ENCODE measurements at places on chromosomes 3 and 15.

GRCh38 chr3:119598410-119599098, 869 bp downstream of the PLA1A start:
- DNase-seq, result no peak

- DNase-seq, result no peak
Measured at GRCh38 chr3:158419820-158420653, 151.0 kb upstream of the MLF1 start.

DNA sequence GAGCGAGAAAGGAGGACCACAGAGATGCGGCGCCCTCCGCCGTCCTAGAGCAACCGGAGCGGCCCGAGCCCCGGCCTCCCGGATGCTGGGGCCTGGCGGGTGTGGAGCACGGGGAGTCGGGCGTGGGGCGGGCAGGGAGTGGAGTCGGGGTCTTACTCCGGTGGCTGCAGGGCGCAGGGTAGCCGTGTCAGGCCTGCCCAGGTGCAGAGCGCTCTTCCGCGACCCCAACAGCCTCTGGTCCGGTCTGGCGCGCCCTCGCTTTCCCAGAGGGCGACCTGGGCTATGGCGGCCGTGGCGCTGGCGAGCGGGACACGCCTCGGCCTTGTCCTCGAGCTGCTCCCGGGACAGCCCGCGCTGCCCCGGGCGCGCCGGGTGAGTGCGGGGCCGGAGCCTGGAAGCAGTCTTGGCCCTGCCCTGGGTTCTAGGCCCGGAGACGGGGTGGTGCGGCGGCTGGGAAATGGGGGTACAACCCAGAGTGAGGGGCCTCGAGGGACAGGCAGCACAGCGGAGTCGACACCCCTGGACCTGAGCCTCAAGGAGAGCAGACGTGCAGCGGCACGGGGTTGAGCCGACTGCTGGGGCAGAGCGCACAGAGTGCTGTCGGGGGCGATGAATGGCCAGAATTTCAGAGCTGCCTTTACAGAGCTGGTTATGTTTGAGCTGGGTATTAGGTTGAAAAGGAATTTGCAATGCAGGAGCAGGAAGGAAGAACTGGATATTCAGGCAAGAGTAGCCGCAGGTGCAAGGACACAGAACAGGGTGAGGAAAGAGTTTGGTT, at the start of gene ZNF662:
Gene ZNF662 (plus strand): TSS at position 73 of the 778 bp plus-strand sequence. CDS start 1,973 bp downstream, outside the sequence.
- DNase-seq, result no peak

DNA sequence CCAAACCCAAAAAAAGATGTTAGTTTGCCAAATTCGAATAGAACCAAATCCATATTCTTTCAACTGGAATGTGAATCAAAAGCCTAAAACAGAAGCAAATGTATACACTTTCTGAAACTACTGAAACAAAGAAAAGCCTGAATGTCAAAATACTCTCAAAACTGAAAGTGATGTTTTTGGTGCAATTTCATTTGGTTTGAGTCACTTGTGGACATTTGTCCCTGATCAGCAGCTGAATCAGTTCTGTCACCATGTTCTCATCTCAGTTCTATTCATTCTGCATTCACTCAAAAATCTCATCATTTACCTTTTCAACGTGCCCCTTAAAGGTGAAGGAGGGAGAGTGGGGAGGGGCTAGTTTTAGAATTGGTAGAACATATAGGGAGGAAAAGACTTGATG, 266.8 kb downstream of the ABHD5 start:
- DNase-seq, result no peak

GRCh38 chr15:89647191-89647851, 7.9 kb downstream of the KIF7 start:
- DNase-seq, result peak; percentile 58

DNA sequence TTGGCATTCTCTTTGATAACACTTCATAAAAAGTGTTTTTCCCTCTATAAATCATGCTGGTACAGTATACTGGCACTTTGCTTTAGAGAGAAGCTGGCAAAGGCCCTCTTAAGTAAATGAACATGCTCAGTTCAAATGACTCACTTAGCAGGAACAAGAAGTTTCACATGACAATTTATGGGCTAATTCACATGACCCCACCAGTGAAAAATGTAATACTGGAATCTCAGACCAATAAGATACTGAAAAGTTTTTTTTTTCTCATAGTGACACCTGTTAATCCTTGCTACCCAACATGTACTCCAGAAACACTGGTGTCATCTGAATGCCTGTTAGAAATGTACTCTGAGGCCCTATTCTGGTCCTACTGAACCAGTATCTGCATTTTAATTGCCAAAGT, 13.9 kb downstream of the BTBD1 start:
- DNase-seq, result no peak

DNA sequence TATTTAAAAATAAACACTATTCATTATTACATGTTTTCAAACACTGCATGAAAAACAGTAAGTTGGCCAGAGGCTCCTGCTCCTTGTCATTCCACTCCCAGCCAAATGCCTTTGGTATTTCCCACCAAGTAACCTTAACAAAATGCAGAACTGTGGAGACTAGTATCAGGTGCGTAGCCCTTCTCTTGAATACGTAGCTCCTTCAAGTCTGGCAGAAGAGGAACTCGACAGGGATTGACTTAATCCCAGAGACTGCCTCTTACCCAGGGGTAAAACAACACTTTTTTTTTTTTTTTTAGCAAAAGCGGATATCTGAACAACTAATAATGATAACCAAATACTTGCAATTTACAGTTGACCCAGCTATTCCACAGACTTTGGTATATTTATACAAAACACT, 738 bp downstream of the COMMD2 start:
- no peak for DNase-seq

DNA sequence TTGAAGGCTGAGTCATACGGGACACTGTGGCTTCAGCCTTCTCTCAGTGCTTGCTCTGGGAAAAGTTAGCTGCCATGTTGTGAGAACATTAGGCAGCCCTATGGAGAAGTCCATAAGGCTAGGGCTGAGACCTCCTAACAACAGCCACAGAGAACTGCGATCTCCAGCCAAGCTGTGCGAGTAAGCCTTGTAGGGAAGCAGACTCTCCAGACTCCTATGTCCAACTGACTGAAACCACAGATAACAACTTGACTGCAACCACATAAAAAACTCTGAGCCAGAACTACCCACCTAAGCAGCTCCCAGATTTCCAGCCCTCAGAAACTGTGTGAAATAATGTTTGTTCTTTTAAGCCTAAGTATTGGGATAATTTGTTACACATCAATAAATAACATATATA, 40.7 kb downstream of the DENND6A start:
- DNase-seq, result no peak

- DNase-seq, result no peak
Measured at GRCh38 chr3:112298781-112299180, 4.8 kb upstream of the SLC9C1 start.

GRCh38 chr3:150825916-150826377, 63.0 kb upstream of the SIAH2 start:
- no peak for DNase-seq

- DNase-seq, result no peak
Measured at GRCh38 chr15:70356062-70356860, 258.5 kb upstream of the TLE3 start.

DNA sequence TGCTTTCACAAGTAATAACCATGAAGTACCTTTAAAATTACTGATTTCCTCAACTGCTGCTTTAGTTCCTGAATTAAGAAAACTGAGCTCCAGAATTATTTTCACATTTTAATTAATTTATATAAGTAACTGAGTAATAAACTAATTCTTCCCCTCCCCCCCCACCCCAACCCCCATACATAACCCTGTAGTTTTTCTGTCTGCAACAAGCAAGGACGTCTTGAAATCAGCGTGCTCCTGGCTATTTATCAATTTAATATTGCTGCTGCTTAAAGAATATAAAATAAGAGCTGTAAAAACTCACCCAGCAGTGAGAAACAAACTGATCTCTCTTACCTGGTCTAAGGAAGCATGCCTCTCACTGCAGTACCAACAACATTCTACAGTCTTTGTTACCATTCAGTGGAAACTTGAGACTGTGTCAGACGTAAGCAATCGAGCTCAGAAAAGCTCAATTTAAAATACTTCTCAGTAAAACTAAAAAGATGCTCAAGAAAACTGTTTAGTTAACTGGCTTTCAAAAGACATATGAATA, 121.0 kb downstream of the TFDP2 start:
- no peak for DNase-seq

- no peak for DNase-seq
Measured at GRCh38 chr3:46029953-46030543, 2.8 kb upstream of the XCR1 start.

- no peak for DNase-seq
Measured at GRCh38 chr3:129286081-129286480, 7.4 kb downstream of the HMCES start.

- DNase-seq, result no peak
Measured at GRCh38 chr3:39296197-39297077, 16.6 kb upstream of the CX3CR1 start.

GRCh38 chr3:120765830-120766493, 23.4 kb downstream of the GTF2E1 start:
- no peak for DNase-seq

DNA sequence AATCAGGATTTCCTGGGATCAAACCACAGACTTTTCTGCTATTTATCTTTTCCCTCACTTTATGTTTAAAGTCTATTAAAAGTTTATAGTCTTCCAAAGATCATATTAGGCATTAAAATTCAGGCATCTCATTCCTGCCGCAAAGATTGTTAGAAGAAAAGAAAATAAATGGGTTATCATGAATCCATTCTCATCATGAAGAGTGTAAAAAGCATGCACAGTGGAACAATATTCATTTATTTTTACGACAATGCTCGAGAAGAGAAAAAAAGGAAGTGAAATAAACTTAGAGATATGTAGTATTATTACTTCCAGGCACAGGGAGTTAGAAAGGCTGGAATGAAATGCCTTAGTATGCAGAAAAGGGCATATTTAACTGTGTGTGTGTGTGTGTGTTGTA, 213.7 kb upstream of the PLSCR5 start:
- DNase-seq, result no peak

DNA sequence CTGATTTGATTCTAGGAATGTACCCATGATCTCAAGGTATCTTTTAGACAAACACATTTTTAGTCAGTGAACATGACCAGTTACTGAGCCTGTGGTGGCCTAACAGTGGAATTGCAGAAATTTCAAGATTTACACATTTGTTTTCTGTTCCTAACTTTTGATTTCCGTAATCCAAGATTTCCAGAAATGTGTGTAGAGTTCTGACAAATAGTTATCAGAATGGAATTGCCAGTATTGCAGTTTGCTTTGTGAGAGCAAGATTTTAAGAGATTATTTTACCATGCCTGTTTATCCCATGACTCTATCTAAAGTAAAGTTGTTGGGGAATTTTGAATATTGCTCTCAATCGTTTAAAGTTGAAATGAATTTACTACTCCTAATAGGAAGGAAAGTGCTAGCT, 11.7 kb upstream of the UTS2B start:
- no peak for DNase-seq

DNA sequence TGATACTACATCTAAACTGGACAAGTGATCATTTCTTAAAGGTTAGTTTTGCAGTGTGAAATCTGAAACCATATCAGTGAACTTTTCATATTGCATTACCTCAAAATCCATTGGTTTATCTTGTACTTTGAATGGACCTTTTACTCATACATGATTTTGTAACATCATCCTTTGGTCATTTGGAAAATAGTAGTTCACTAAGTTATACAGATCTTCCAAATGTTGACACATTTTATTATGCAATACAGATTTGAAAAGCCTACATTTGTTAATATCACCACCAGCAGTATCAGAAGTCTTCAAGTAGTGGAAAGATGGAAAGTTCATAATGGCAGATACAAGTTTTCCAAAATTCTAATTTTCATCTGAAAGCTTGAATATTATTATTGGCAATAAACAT, 64.0 kb upstream of the CDV3 start:
- no peak for DNase-seq

DNA sequence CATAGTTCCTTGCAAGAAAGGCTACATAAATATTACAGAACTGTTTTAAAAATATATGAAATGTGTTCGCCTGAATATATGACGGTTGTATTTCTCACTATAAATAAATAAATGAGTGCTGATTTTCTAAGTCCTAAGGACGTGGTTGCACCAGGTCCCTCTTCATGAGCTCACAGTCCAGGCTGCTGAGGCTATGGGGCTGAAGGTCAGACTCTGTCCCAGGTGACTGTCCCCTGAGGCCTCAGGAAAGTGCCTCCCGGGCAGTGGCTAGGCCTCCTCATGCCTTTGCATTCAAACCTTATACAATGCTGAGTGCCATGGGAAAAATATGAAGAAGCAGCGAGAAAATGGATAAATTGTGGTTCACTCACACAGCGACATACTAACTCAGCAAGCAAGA, 43.5 kb upstream of the SSR3 start:
- DNase-seq, result no peak

- DNase-seq, result no peak
Measured at GRCh38 chr3:160226026-160226907, 1.0 kb downstream of the C3orf80 start.

DNA sequence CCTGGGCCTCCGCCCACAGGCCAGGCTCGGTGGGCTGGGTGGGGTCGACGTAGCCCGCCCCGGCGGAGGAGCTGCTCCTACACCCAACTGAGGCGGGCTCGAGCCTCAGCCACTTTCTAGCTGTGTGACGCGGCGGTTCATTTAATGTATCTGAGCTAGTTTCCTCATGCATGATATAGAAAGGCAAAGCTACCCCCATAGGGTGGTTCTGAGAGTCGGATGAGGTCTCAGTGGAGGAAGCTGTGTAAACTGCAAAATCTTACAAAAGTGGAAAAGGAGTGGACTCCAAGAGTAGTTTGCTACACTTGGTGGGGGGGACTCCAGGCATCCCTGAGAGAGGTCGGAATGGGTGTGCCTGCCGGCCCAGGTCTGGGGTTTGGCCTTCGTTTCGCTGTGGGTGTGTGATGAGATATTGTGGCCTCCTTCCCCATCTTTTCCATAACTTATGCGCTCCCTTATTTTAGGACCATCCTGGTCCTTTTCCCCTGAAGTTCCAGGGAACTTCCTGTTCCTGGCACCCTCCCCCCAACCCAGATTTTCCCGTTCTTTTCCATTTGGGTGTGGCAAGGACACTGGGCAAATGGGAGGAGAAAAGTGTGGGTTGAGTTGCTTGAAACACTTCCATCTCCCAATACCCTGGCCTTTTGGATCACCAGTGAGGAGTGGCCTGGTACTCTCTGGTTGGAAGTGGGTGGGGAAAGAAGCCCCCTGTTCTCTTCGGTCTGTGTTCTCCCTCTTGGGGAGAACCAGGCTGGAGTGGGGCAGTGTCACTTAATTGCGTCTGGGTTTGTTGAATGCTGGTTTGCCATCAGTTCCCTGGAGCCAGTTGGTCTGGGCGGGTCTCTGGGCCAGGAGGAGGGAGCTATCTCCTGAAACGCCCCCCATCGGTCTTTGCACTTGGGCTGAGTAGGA, 1.1 kb downstream of the PDIA5 start:
- DNase-seq, result no peak

- no peak for DNase-seq
Measured at GRCh38 chr15:63945838-63946298, 100.4 kb downstream of the DAPK2 start.

DNA sequence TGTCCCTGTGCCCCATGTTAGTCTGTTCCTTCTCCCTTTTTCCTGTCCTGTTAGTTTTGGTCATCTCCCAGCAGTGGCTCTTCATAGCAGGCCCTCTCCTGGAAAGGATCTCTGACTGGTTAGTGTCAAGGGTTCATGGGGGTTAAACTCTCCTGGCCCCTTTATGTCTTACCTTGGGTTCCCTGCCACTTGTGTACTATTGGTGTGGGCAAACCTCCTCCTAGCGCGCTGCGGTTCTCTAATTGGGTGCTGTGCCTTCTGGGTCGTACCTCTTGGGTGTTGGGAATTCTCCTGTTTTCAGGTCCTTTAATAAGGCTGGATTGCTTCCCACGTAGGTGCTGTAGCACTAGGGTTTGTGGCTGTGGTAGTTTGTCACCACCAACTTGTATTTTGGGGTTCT, 18.8 kb downstream of the GMPS start:
- no peak for DNase-seq
